Ovary (tissue), 10 donors: ENCODE measurements at places on chromosomes 2 and 18.

- peak; percentile 78 for DNase-seq
- H3K27ac ChIP-seq = no peak overlapping the region
- H3K27me3 ChIP-seq = no peaks in the 10 kb centered on the region
- no peak overlapping the region for H3K4me3 ChIP-seq
- no peaks in the 10 kb centered on the region for H3K36me3 ChIP-seq
Observed at GRCh38 chr2:178271629-178272333, 77.5 kb downstream of the OSBPL6 start.

GRCh38 chr18:73199151-73199550 is 331.4 kb upstream of the NETO1 start:
- no peaks in the 10 kb centered on the region for H3K27me3 ChIP-seq
- H3K36me3 ChIP-seq = no peaks in the 10 kb centered on the region
- no peak overlapping the region for H3K4me3 ChIP-seq
- H3K27ac ChIP-seq = no peak overlapping the region
- no peaks in the 10 kb centered on the region for H3K4me1 ChIP-seq
- DNase-seq = no peak

DNA sequence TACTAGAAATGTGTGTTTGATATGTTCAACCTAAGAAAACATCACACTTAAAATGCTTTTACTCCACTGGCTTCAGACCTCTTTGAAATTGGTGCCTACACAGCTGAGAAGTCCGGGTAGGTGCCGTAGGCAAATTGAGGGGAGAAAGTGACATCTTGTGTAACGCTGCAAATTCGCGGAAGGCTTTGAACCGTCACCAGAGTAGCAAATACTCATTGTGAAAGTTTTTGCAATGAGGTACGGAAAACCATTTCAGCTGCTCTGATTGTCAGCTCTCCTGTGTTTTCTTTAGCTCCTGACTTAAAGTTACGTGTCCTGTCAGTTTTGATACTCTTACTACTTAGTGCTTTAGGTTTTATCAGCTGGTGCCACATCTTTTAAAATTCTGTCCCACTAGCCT is 224.5 kb downstream of the FAM210A start:
- H3K4me1 ChIP-seq = peaks cover 7% of the 10 kb centered on the region
- no peak for DNase-seq
- H3K36me3 ChIP-seq = no peaks in the 10 kb centered on the region

- H3K27ac ChIP-seq = no peak overlapping the region
- H3K36me3 ChIP-seq = no peaks in the 10 kb centered on the region
- DNase-seq = no peak
- H3K4me1 ChIP-seq = no peaks in the 10 kb centered on the region
- H3K4me3 ChIP-seq = no peak overlapping the region
- H3K27me3 ChIP-seq = no peaks in the 10 kb centered on the region
Observed at GRCh38 chr18:75035928-75036327, 173.0 kb downstream of the PTGR3 start.

- no peak for DNase-seq
- H3K27ac ChIP-seq = no peak overlapping the region
- H3K27me3 ChIP-seq = no peaks in the 10 kb centered on the region
- no peak overlapping the region for H3K4me3 ChIP-seq
- H3K36me3 ChIP-seq = no peaks in the 10 kb centered on the region
Observed at GRCh38 chr2:112958428-112959108, 19.2 kb upstream of the IL36G start.

DNA sequence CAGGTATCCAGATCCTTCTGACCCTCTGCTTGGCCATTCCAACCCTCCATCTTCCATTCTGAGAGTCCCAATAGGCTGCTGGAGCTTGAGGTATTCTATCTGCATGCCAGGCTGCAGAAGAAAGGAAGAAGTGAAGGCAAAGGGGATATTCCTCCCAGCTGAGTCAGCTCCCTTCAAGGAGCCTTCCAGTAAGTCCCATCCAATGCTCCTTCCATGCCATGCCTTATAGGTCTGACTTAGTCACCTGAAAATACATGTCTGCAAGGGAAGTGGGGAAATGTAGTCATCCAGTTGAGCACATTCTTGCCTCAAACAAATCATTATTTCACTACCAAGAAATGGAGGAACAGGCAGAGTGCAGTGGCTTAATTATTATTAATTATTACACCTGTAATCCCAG is 464.6 kb downstream of the CNTNAP5 start:
- no peak overlapping the region for H3K27ac ChIP-seq
- H3K4me1 ChIP-seq = no peaks in the 10 kb centered on the region
- H3K27me3 ChIP-seq = no peaks in the 10 kb centered on the region
- no peaks in the 10 kb centered on the region for H3K36me3 ChIP-seq
- no peak for DNase-seq
- H3K4me3 ChIP-seq = no peak overlapping the region

GRCh38 chr18:36047521-36047920 is 19.8 kb downstream of the RPRD1A start:
- peaks cover 3% of the 10 kb centered on the region for H3K4me1 ChIP-seq
- H3K36me3 ChIP-seq = no peaks in the 10 kb centered on the region

DNA sequence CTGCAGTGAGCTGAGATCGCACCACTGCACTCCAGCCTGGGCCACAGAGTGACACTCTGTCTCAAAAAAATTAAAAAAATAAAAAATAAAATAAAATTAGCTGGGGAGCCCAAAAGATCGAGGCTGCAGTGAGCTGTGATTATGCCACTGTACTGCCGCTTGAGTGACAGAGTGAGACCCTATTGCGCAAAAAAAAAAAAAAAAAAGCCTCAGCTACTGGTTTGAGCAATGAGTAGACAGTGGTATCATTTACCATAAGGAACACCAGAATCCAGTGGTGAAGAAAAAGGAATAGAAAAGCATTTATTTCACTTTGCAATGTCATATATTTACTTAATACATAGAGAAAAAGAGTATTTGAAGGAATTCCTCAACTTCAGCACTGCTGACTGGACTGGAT is 3.0 kb downstream of the SAP130 start:
- no peaks in the 10 kb centered on the region for H3K36me3 ChIP-seq
- no peaks in the 10 kb centered on the region for H3K27me3 ChIP-seq
- H3K27ac ChIP-seq = no peak overlapping the region
- H3K4me1 ChIP-seq = no peaks in the 10 kb centered on the region
- H3K4me3 ChIP-seq = no peak overlapping the region

DNA sequence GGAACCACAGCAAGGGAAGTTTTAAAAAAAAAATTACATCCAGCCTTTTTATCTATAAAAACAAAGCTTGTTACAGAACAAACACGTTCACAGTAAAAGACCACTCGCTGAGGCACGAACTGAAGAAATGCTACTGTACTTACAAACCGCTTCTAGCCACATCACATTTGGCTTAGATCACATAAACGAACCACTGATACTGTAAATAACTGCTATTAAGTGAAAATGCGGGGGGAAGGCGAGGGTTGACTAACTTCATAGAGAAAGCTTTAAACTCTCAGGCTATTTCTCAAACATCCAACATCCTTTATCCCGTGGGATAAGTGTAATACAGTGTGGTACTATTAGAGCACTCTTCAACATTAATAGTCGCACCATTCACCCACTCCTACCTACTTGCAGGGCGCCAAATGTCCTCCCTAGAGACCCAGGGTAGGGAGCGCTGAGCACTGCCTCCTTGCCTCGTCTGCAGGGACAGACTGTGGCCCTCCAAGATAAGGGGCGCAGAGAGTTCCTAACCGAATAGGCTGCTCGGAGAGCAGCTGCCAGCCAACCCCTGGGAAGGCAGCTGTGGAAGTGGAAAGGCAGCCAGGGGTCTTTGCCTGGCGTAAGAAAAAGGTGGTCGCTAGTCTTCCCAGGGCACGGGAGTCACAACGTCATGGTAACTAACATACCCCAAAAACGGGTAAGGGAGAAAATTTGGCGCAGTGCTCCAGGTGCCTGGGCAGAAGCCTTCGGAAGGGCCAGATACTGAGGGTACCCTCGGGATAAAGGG is 854 bp downstream of the GPR155 start:
- no peak for DNase-seq
- peak overlapping the region; percentile 60 for H3K27ac ChIP-seq
- H3K4me1 ChIP-seq = no peaks in the 10 kb centered on the region
- H3K27me3 ChIP-seq = no peaks in the 10 kb centered on the region
- H3K36me3 ChIP-seq = no peaks in the 10 kb centered on the region

DNA sequence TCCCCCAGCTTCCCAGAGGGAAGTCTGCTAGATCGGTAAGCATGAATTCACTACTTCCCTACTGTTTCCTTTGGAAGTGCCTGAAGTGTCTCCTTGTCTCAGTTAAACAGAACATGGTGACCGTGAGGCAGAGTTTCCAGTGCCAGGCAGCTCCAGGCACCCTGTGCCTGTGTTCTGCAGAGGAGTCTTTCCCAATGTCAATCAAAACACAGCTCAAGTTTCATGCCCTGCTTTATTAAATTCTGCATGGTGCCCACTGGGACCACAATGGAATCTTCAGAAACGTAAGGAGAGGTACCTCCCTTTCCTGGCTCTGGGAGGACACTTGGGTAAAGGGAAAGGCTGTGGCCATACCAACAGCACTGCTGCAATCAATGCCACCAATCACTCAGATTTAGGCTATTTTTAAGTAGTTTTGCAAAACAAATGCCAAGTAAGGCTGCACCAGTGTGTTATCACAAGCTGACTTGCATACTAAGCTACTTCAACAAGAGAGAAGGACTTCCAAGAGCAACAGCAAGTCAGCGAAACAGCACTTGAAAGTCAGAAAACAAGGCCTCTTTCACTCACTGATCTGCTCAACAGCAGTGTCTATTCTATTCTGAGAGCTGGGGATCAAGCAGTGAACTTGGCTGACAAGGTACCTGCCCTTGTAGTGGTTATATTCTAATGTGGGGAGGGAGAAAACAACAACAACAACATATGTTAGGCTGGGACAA is 14.9 kb downstream of the LPIN2 start:
- peaks cover 10% of the 10 kb centered on the region for H3K4me1 ChIP-seq
- no peak for DNase-seq
- H3K4me3 ChIP-seq = no peak overlapping the region
- H3K36me3 ChIP-seq = no peaks in the 10 kb centered on the region
- H3K27me3 ChIP-seq = no peaks in the 10 kb centered on the region
